Activated CD8-positive, alpha-beta memory T cell treated with anti-CD3 and anti-CD28 coated beads for 48 hours (primary cell): ENCODE measurements at places on chromosomes 7 and 10.
A peak's percentile ranks its signal among the peaks of the same experiment; 100 is the strongest.

DNA sequence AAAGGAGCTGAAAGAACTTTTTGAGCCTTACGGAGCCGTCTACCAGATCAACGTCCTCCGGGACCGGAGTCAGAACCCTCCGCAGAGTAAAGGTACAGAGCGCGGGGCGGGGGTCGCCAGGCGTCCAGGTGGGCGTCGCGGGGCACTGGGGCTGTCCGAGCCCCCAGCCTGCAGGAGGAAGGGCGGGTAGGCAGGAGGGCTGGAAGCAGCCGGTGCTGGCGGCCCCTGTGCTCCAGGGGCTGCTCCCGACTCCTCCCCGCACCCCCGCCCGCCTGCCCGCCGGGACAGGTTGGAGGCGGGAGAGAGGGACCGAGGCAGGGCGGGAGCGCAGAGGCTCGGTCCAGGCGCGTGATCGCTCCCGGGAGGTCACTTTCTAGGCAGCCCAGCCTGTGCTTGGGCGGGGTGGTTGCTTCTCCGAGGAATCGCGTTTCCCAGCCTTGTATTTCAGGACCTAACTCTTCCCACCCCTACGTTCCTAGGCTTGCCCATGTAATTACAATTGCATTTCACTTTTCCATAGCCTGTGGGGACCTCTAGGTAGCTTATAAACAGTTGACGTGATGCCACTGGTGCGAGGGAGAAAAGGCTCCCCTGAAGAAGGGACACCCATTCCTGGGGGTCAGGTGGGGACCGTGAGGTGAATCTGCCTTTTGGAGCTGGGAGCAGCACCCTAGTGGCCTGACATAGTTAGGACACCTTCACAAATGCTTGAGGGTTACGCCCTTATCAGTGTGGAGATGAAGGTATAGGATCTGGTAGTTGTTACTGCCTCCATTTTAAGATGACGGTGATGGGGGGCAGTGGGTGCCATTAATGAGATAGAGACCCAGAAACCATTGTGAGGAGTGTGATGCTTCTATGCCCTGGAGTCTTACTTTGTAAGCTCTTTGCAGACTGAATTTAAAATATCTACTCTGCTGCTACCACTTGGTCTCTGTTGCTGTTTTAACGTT lies 148.2 kb downstream of the CELF2 start:
- peak; percentile 52 for DNase-seq

DNA sequence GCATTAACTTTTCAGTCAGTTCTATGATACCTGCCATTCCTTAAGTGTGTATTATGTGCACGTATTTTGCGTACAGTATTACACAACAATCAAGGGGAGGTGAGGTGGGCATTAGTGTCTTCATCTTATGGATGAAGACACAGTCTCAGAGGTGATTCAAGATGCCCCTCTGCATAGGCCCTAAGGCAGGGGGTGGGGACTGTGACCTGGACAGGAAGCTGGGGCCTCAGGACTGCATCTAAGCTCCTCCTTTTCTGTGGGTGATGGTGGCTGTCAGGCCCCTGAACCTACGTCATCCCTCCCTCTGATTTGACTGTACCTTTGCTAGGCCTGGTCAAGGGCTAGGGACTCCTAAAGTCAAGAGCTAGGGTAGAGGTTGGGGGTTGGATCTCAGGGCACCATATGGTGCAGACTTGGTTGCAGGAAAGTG lies 38.9 kb downstream of the HK1 start:
- no peak for DNase-seq

DNA sequence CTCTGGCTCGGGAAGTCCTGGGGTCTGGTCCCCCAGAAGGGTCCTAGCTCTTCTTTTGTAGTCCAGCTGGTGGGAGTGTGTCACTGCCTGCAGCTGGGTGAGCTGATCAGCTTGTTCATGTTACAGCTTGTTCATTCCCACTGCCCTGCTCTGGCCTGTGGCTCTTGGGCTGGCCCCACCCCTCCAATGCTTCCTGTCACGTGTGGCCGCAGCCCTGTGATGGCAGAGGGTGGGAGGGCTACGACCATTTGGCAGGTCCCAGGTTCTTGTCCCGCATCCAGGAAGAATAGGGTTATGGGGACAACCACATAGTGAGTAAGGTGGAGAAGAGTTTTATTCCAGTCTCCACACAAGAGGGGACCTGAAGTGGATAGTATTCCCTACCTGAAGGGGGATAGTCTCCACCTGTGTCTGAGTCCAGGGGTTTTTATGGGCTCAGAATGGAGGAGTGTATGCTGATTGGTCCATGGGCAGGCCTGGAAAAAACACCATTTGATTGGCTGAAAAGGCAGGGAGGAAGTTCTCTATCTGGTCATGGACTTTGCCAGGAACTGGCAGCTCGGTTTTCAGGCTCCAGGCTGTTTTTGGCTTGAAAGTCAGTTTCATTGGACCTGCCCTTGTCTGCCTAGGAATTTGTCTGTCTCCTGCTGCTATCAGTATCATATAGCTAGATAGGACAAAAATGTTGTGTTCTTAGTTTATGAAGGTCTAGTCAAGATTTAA lies 13.1 kb downstream of the SDHAF3 start:
- DNase-seq, result no peak

DNA sequence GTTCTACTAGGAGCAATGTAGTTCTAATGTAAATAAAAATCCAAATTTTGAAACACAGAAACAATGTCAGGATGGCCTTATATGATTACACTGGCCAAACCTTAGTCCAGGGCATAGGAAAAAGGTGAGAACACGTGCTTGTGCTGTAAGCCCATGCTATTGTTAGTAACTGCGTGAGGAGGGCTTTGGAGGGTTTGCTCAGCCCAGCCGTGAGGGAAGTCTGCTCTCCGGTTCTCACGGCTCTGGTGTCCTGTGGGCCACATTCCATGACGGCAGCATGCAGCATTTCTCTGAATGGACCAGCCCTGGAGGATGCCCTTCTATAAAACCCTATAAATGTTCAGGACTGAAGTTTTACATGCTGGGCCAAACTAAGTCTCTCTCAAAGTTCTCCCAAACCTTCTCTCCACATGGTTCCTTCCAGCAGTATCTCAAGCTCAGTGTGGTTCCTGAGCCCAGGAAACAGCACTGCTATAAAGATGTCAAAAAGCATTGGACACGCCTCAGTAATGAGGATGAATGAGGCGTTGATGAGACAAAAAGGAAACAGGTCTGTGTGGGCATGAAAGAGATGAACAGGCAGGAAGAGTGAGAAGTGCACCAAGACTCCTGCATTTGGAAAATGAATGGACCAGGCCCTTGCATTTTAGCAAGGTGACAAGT lies 174.8 kb upstream of the CDCA7L start:
- no peak for DNase-seq

- no peak for DNase-seq
Measured at GRCh38 chr7:144508702-144509101, 105.2 kb upstream of the NOBOX start.

DNA sequence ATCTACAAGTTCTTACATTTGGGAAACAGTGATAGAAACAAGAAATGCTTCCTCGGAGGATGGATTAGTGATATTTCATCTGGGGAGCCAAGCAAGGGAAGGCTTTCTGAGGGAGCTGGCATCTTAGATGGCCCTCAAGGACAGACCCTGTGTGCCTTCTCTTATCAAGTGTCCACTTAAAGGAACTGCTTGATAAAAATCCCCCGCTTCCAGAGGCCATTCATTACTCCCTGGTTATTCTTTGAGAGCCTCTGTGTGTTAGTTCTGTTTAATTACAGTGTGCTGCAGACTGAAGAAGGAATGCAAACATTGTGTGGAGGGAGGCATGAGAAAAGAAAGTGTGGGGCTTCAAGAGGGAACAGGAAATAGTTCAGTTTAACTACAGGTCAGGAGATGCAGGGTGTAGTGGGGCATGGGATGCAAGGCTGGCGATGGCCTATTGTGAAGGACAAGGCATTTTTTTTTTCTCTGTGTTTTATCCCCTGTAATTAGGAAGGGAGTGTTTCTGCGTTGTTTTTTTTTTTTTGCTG lies 145.4 kb downstream of the SNX10 start:
- DNase-seq, result no peak

GRCh38 chr7:2953588-2954407 lies 89.9 kb downstream of the CARD11 start:
- no peak for DNase-seq
